WTC11 (cell line): ENCODE measurements at places on chromosomes 2 and 18.
A peak's percentile ranks its signal among the peaks of the same experiment; 100 is the strongest.

- peaks cover 52% of the 10 kb centered on the region for H3K36me3 ChIP-seq
- H3K27me3 ChIP-seq: no peaks in the 10 kb centered on the region
- H3K27ac ChIP-seq: 0 out of 2 replicates have a peak overlapping the region, but pooled peaks have one; percentile 32
- H3K4me3 ChIP-seq: no peak overlapping the region
- no peak for DNase-seq
- H3K4me1 ChIP-seq: peaks cover 14% of the 10 kb centered on the region
These were observed 7.2 kb downstream of the ARPC2 start for GRCh38 chr2:218224186-218224585.

DNA sequence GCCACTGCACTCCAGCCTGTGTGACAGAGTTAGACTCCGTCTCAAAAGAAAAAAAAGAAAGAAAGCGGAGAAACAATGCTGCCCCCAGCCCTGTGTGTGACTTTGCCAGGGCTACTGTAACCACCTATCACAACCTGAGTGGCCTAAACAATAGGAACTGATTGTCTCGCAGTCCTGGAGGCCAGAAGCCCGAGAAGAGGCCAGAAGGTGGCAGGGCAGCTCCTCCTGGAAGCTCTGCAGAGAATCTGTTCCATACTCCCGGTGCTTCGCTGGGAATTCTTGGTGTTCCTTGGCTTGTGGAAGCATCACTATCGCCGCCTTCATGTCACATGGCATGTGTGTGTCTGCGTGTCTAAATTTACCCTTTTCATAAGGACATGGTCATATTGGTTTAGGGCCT lies 14.4 kb upstream of the RAB17 start:
- H3K4me1 ChIP-seq: peaks cover 41% of the 10 kb centered on the region
- H3K36me3 ChIP-seq: peaks cover 43% of the 10 kb centered on the region
- no peak for DNase-seq
- H3K27me3 ChIP-seq: peaks cover 15% of the 10 kb centered on the region
- H3K4me3 ChIP-seq: no peak overlapping the region
- H3K27ac ChIP-seq: no peak overlapping the region; the same call in 1 of the 2 replicates

- no peaks in the 10 kb centered on the region; the same call in 1 of the 2 replicates for H3K27me3 ChIP-seq
- no peak overlapping the region for H3K27ac ChIP-seq
- DNase-seq: no peak
- peaks cover 22% of the 10 kb centered on the region for H3K36me3 ChIP-seq
- peaks cover 29% of the 10 kb centered on the region for H3K4me1 ChIP-seq
These were observed 233.2 kb downstream of the SLC8A1 start for GRCh38 chr2:40218679-40219078.

DNA sequence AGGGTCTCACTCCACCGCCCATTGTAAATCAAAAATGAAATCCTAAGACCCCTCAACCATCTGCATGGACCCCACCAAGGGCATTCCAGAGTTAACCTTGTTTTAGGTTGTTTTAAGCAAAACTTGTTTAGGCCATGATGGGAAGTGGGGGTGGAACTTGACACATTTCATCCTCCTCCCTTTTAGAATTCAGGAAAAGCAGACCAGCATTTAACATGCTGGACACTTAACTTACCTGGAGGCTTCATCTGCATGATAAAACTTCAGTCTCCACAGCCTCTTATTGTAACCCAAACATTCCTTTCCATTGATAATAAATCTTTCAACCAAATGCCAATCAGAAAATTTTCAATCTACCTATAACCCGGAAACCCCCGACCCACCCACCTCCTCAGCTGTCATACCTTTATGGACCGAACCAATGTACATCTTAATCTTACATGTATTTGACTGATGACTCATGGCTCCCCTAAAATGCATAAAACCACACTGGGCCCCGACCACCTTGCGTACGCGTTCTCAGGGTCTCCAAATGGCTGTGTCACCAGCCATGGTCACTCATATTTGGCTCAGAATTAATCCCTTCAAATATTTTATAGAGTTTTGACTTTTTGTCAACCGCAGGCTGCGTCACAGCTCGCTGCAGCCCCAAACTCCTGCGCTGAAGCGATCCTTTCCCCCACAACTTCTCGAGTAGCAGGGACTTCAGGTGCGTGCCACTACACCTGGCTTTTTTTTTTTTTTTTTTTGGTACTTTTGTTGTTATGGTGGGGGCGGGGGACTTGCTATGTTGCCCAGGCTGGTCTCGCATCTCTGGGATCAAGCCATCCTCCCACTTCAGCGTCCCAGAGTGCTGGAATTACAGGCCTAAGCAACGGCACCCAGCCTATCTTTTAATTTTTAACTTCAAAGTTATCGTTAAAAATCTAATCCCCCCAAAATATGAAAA lies 917 bp downstream of the MPPE1 start:
- peaks cover 3% of the 10 kb centered on the region; the same call in 1 of the 2 replicates for H3K36me3 ChIP-seq
- H3K27ac ChIP-seq: peak overlapping the region; percentile 94
- H3K27me3 ChIP-seq: no peaks in the 10 kb centered on the region
- H3K4me1 ChIP-seq: peaks cover 42% of the 10 kb centered on the region
- peak; percentile 14 for DNase-seq

GRCh38 chr18:44715245-44715644 lies 34.6 kb downstream of the SETBP1 start:
- no peak for DNase-seq
- H3K27ac ChIP-seq: no peak overlapping the region
- H3K4me1 ChIP-seq: peaks cover 39% of the 10 kb centered on the region
- H3K4me3 ChIP-seq: no peak overlapping the region
- peaks cover 11% of the 10 kb centered on the region for H3K36me3 ChIP-seq

DNA sequence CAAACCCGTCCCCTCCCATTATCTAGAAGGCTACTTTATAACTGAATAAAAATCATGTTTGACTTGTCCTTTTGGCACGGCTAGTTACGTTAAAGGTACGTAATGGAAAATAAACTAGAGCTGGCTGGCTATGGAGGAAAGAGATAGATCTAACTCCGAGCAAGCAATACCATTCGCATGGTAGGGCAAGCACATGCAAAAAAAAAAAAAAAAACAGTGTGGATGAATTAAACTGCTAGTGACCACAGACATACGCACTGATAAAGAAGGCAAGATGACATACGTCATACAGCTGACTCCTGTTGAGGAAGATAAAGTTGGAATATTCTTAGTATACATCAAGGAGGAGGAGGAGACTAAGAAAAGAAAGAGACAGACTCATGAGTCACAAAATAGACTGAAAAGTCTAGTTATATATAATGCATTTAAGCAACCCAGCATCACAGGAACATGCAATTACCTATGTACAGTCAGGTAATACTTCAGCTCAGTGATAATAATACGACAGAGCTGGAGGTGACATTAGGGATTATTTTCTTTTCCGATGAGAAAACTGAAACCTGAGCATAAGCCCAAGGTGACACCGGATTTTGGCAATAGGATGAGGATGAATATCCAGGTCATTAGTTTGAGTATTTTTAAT lies 37.9 kb upstream of the NARS1 start:
- H3K4me1 ChIP-seq: no peaks in the 10 kb centered on the region
- peaks cover 26% of the 10 kb centered on the region for H3K36me3 ChIP-seq
- no peak overlapping the region for H3K27ac ChIP-seq
- no peak for DNase-seq
- no peak overlapping the region for H3K4me3 ChIP-seq
- H3K27me3 ChIP-seq: no peaks in the 10 kb centered on the region

DNA sequence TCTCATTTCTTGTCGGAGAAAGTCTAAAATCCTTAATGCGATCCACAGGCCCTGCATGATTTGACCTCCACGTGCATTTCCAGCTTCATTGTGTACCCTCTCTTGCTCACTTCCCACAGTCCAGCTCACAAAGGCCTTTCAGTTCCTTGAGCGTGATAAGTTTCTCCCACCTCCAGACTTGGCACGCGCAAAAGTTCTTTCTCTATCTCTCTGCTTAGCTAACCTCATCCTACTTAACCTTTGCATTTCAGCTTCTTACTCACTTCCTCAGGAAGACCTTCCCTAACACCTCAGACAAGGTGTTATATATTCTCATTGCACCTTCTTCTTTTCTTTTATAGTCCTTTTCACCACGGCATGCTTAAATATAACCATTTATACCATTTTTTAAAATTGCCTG lies 124.8 kb upstream of the XPO1 start:
- no peaks in the 10 kb centered on the region for H3K27me3 ChIP-seq
- H3K4me3 ChIP-seq: no peak overlapping the region
- no peak for DNase-seq
- H3K27ac ChIP-seq: no peak overlapping the region
- peaks cover 6% of the 10 kb centered on the region; the same call in 1 of the 2 replicates for H3K4me1 ChIP-seq
- no peaks in the 10 kb centered on the region for H3K36me3 ChIP-seq
